ENCODE measurements at places on chromosomes 13 and 19. TPM values are rescaled to one million over a fixed set of nuclear protein-coding genes. Genes with fewer than 3 reads are reported as not detected.

The CBARP gene
- total RNA-seq: 7.3 TPM

The FRY gene
- total RNA-seq: 118 TPM

The TUBB4A gene
- total RNA-seq: 3.8 TPM

The CEACAM3 gene
- not detected for total RNA-seq

The PSG1 gene
- total RNA-seq: not detected

The DMKN gene
- 341 TPM for total RNA-seq

The RPS19 gene
- total RNA-seq: 3,297 TPM

DNA sequence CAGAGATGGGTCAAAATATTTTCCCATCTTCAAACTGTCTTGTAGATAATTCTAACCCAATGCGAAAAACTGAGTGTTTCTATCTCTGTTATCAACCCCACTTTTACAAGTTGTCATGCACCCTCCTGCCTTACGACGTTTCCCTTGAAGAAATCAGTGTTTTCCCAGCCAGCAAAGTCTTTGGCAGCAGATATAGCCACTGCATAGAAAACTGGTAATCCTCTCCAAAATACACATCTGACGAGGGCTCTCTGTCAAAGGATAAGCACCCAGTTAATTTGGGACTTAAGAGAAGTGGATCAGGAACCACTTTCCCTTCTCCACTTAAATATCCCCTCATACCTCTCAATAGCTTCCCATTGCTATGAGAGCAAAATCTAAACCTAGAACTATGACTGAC, 351.9 kb upstream of the MIR17HG start:
- no peaks in the 10 kb centered on the region for H3K36me3 ChIP-seq
- H3K27ac ChIP-seq: no peak overlapping the region
- DNase-seq: no peak

DNA sequence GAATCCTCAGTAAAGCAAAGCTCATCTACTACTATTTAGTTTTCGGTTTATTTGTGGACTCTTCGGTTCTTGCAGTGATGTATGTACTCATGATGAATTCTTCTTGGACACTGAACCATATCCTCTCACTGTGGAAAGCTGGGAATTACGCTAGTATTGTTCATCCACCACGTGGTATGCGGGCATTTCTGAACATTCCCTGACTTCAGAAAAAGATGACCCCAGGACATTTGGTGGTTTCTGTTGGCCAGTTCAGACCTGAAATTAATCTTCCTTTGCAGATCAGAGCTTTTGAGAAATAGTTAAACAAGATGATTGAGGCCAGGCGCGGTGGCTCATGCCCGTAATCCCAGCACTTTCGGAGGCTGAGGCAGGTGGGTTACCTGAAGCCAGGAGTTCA, 25.3 kb upstream of the FBN3 start:
- H3K27me3 ChIP-seq: no peaks in the 10 kb centered on the region
- H3K4me1 ChIP-seq: no peaks in the 10 kb centered on the region
- DNase-seq: no peak
- no peak overlapping the region for H3K27ac ChIP-seq

DNA sequence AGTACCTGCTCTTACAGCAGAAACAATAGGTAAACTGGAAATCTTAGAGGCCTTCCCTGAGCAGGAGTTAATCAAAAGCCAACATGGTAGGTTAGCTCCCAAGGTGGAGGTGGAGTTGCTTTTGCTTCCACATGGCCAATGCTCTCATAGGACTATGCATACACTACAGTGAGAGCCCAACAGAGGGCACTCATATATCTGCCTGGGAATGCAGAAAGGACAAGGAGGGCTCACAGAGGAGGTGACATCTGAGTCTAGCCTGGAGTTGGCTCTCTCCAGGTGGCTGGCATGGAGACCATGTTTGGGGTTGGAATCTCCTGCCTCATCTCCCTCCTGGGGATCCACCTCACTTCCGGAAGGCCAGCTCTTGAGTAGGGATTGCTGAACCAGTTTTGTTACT, 34.6 kb downstream of the ATP8A2 start:
- H3K4me1 ChIP-seq: no peaks in the 10 kb centered on the region
- no peak overlapping the region for H3K27ac ChIP-seq
- H3K4me3 ChIP-seq: no peak overlapping the region

- H3K36me3 ChIP-seq: no peaks in the 10 kb centered on the region
- H3K27ac ChIP-seq: no peak overlapping the region
- no peaks in the 10 kb centered on the region for H3K4me1 ChIP-seq
- no peak overlapping the region for H3K4me3 ChIP-seq
- H3K27me3 ChIP-seq: no peaks in the 10 kb centered on the region
These were observed 92.2 kb downstream of the DCLK1 start for GRCh38 chr13:36038785-36039555.

DNA sequence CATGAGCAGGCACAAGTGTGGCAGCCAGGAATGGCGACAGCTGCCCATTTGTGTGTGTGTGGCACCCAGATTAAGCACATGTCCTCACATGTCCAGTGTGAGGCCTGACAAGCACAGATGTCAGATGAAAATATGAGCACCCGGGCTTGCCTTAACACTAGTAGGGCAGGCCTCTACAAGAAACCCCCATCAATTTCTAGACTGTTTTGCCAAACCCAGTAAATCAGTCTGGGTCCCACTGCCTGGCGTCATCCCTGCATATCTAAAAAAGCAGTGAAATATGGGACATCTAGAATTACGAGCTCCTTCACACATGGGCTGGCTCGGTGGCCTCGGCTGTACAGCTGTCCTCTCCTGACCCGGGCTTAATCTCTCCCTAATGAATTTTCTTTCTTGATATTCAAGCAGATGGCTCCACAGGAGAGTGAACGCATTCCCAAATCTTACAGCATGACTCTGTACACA, 432.7 kb downstream of the FOXO1 start:
- no peak overlapping the region for H3K4me3 ChIP-seq
- H3K27me3 ChIP-seq: no peaks in the 10 kb centered on the region
- no peaks in the 10 kb centered on the region for H3K36me3 ChIP-seq

DNA sequence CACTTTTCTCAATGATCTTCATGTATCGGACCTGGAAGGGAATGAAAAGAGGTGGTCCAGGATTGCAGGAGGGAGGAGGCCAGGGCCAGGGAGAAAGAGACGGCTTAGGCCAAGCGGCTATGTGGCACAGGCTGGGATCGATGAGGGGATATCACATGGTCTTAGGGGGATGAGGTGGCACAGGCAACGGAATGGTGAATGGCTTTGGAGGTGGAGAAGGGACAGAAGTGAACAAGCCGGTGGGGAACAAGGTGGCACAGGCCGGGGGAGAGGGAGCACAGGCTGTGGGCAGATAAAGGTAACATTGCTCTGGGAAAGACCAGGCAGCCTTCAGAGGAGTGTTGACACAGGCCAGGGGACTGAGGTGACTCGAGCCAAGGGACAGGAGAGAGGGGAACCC, 5.7 kb upstream of the CDKN2D start:
- H3K27ac ChIP-seq: peak overlapping the region; percentile 36
- H3K36me3 ChIP-seq: peaks cover 1% of the 10 kb centered on the region

- no peaks in the 10 kb centered on the region for H3K27me3 ChIP-seq
- peak overlapping the region; percentile 24 for H3K27ac ChIP-seq
- H3K4me3 ChIP-seq: no peak overlapping the region
- no peak for DNase-seq
- H3K4me1 ChIP-seq: no peaks in the 10 kb centered on the region
These were observed 8.0 kb downstream of the RPL36 start for GRCh38 chr19:5697890-5698634.

- H3K36me3 ChIP-seq: no peaks in the 10 kb centered on the region
- H3K27ac ChIP-seq: no peak overlapping the region
These were observed 597.9 kb upstream of the PCDH9 start for GRCh38 chr13:67827992-67828391.

DNA sequence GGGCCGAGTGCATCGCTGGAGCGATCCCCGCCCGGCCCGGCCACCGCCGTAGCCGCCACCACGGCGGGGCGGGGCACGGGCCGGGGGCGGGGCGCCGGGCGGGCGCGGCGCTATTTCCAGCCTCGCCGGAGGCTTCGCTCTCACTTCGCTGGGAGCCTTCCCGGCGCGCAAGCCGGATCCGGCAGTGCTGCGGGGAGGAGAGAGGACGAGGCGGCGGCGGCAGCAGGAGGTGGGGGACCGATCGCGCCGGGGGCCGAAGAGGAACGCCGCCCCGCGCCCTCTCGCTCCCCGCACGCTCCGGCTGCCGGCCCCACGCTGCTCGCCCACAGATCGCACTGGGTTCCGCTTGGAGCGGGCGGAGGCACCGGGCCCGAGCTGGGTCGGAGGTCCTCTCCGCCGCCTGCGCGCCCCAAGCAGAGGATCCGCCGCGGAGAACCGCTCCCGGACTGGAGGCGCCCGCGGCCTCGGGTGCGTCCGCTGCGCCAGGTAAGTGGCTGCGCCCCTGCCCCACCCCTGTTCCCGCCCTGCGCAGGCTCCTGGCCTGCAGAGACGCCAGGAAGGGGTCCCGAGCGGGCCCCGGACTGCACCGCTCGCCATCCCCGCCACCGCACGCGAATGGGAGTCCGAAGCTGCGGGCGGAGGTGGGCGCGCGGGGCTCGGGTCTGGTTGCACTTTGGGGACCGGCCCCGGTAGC, at the start of gene CHST8:
CHST8 (plus strand) TSS at position 143 of the 694 bp plus-strand sequence. CDS start 67,309 bp downstream, outside the sequence.
- peaks cover 4% of the 10 kb centered on the region for H3K27me3 ChIP-seq
- H3K27ac ChIP-seq: no peak within 1 kb of the TSS
- peak; percentile 55 for DNase-seq
- H3K36me3 ChIP-seq: no peaks in the 10 kb centered on the region

DNA sequence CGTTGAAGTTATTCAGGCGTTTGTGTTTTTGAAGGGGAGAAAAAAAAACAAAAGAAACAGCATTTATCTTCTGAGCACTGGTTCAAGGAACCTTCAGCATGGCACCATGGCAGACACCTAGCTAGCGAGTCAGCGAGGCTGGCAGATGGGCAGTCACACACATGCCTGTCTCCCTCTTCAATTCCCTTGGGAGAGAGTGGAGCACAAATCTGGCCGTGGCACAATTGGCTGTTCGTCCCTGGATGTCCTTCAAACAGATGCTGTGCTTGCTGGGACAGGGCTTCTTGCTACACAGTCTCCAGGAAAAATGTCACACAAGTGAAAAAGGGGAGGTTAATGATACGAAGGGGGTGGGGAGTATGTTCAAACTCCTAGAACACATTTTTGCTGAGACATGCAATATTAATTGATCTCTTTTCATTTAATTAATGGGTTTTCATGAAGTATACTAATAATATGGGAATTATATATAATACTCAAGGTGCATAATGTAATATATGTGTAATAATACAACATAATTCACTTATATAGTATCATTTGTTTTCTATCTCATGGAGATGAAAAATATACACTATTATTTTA, 1674.5 kb upstream of the SLC10A2 start:
- no peak overlapping the region for H3K27ac ChIP-seq
- DNase-seq: no peak
- no peak overlapping the region for H3K4me3 ChIP-seq
- no peaks in the 10 kb centered on the region for H3K36me3 ChIP-seq
- no peaks in the 10 kb centered on the region for H3K27me3 ChIP-seq

- H3K4me3 ChIP-seq: no peak overlapping the region
- H3K36me3 ChIP-seq: no peaks in the 10 kb centered on the region
- H3K27ac ChIP-seq: no peak overlapping the region
- H3K27me3 ChIP-seq: no peaks in the 10 kb centered on the region
- DNase-seq: no peak
These were observed 258.2 kb downstream of the TDRD3 start for GRCh38 chr13:60655256-60655655.

DNA sequence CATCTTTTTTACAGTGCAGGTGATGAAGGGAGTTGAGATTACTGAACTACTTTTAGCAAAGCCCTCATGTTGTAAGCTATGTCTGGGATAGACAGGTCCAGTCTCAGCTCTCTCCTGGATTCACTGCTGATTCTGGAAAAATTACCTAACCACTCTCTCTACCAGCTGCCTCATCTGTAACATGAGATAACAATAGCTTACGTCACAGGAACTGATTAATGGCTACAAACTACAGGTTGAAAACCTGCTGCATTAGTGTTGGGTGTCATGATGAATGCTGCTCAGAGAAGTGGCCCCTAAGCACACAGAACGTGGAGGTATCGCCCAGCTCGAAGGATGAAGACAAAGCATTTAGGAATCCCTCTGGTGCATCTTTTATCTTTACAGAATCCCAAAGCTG, 277.8 kb downstream of the ABCC4 start:
- H3K4me1 ChIP-seq: no peaks in the 10 kb centered on the region
- no peak overlapping the region for H3K27ac ChIP-seq
- no peaks in the 10 kb centered on the region for H3K27me3 ChIP-seq
- peaks cover 2% of the 10 kb centered on the region for H3K36me3 ChIP-seq
- no peak for DNase-seq

- H3K4me1 ChIP-seq: 0 out of 2 replicates have a peak, but pooled peaks cover 13% of the 10 kb centered on the region
- DNase-seq: no peak
- peak overlapping the region; percentile 76 for H3K4me3 ChIP-seq
- 0 out of 2 replicates have a peak, but pooled peaks cover 2% of the 10 kb centered on the region for H3K36me3 ChIP-seq
- peak overlapping the region; percentile 89 for H3K27ac ChIP-seq
These were observed 630 bp downstream of the NUCB1 start for GRCh38 chr19:48900477-48901406.

- H3K4me3 ChIP-seq: peak within 1 kb of the TSS; percentile 56
- H3K36me3 ChIP-seq: no peaks in the 10 kb centered on the region
- no peaks in the 10 kb centered on the region for H3K27me3 ChIP-seq
These were observed at the start of gene KCTD12 for GRCh38 chr13:76886292-76887075. KCTD12 (minus strand) TSS chr13:76886405; CDS start chr13:76886148, 257 bp downstream.

DNA sequence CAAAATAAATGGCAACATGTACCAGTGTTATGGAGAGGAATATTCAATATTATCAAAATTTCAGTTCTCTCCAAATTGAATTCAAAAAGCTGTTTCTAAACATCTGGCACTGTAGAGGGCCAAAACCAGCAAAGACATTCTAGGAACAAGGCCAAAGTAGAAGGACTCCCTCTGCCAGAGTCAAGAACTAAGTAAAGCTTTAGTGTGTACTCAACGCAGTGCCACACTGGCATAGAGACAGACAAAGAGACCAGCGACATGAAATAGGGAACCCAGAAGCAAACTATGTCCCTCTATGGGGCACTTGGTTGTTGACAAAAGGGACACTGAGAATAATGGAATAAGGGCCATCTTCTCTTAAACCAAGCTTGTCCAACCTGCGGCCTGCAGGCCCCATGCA, 15.6 kb downstream of the SCGB2B2 start:
- DNase-seq: no peak
- H3K27ac ChIP-seq: no peak overlapping the region
- H3K4me3 ChIP-seq: no peak overlapping the region

GRCh38 chr13:46850214-46850613, 46.6 kb downstream of the HTR2A start:
- no peak overlapping the region for H3K27ac ChIP-seq
- no peaks in the 10 kb centered on the region for H3K36me3 ChIP-seq
- H3K27me3 ChIP-seq: no peaks in the 10 kb centered on the region
- no peaks in the 10 kb centered on the region for H3K4me1 ChIP-seq
- H3K4me3 ChIP-seq: no peak overlapping the region

GRCh38 chr19:11418549-11419506, at the start of gene RGL3:
RGL3 (minus strand) TSS chr19:11419314; CDS start chr19:11419278, 36 bp downstream.
- peaks cover 1% of the 10 kb centered on the region for H3K36me3 ChIP-seq
- H3K4me3 ChIP-seq: peak within 1 kb of the TSS; percentile 58
- no peaks in the 10 kb centered on the region for H3K27me3 ChIP-seq
- peak within 1 kb of the TSS; percentile 89 for H3K27ac ChIP-seq
- no peaks in the 10 kb centered on the region for H3K4me1 ChIP-seq

GRCh38 chr19:41955521-41955920, 3.6 kb downstream of the RABAC1 start:
- H3K27me3 ChIP-seq: no peaks in the 10 kb centered on the region
- DNase-seq: no peak
- no peak overlapping the region for H3K4me3 ChIP-seq
- H3K27ac ChIP-seq: no peak overlapping the region
- H3K4me1 ChIP-seq: peaks cover 14% of the 10 kb centered on the region

Measured in Caco-2 (cell line).